ENCODE measurements at places on chromosomes 2 and 18.

DNA sequence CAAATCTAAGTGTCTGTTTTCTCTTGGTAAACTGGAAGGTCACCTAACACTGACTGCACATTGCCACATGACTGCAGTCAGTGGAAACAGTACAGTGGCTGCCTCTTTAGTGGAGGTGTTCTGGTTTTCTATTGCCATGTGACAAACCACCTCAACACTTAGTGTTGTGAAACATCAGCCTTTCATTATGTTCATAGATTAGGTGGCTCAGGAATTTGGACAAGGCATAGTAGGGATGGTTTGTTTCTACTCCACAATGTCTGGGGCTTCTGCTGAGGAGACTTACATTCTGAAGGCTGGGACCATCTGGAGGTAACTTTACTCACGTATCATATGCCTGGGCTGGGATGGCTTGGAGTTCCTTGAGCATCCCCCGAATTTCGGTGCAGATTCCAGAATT, 26.5 kb downstream of the CCDC85A start:
- DNase-seq: no peak

DNA sequence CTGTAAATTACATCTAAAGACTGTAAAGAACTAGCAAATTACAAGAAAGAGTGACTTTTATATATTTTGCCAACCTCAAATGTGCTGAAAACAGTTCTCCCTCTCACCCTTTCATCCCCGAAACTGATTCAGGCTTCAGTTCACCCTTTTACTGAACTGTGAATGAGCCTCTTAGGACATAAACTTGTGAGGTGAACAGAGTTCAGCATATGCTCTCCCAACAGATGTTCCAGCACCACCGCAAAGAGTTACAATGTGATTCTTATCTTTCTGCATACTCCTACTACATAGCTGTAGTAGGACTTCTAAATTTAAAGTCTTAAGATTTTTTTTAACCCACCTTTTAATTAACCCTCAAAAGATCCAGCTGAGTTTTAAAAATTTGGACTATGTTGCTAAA, 1.2 kb upstream of the ZCCHC2 start:
- no peak for DNase-seq

- DNase-seq: no peak
These were observed 15.0 kb downstream of the PDCL3 start for GRCh38 chr2:100577777-100578176.

- no peak for DNase-seq
These were observed at the start of gene LRRC30 for GRCh38 chr18:7230626-7231349. TSS of gene LRRC30 (plus strand) at chr18:7231089. CDS start at chr18:7231139, 50 bp downstream.

- no peak for DNase-seq
These were observed 10.6 kb downstream of the UBE2F start for GRCh38 chr2:237977380-237977779.

GRCh38 chr2:177675350-177675821, 282.8 kb downstream of the AGPS start:
- no peak for DNase-seq

DNA sequence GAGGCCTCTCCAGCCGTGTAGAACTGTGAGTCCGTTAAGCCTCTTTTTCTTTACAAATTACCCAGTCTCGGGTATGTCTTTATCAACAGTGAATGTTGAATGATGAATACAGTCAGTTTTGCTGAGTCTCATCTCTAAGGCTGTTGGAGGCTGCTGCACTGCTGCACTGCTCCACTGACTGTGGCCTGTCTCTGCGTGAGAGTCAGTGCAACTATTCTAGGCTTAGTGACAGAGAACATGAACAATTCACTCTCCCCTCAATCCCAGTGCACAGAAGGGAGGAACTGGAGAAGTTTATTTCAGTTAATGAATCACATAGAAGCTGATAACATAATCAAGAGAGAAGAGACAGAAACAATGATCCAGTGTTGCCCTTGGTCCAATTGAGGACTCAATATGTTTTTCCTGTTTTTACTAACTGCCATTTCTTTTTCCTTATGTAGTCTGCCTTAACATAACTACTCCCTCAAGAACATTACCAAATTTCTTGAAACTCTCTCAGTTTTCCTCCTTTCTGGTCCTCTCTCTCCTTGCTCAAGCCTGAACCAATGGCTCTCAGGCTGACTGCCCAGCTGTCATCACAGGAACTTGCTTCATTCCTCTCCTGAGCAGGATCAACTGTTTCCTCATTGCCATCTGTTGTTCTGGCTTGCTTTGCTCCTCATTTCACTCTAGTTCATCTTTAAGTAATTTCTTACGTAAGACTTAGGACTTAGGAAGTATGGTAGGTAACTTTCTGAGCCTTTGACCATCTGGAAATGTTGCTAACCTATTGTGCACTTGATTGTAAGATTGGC, 483.2 kb downstream of the METTL4 start:
- DNase-seq: no peak

DNA sequence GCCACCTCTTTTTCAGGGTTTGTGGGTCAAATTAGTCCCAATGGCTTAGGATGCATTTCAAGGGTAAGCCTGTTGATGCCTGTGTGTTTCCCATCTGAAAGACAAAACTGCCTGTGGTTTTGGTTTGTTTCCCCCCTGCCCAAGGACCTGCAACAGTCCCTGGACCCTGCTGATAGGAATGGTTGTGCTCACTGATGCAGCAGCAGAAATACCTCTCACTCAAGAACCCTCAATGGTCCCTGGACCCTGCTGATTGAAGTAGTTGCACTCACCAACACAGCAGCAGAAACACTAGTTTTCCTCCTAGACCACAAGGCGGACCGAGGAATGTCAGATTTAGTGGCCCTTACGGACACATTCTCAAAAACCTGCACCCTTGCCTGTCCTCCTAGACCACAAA, 386.9 kb downstream of the NUP35 start:
- no peak for DNase-seq
